ENCODE measurements at places on chromosomes 2 and 18.

DNA sequence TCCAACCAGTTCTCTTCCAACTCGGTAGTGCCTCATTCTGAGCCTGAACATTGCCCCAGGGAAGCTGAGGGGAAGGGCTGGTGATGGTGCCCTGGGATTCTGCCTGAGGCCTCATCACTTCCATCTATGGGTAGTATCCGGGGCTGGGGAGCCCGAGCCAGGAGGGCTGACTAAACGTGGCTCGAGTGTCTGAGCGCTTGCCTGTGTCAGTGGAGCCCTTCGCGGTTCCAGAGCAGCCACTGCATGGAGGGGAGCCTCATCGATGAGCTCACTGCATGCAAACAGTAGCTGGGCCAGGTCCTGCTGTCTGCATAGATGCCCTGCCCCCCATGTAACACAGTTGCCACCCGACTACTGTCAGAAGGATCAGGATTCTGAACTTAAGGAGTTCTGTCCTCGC is 129.3 kb downstream of the GLI2 start:
- no peak for DNase-seq

- no peak for DNase-seq
Observed at GRCh38 chr2:198053148-198053547, 248.8 kb downstream of the PLCL1 start.

- DNase-seq, result no peak
Observed at GRCh38 chr2:240247868-240248720, 107.6 kb upstream of the OTOS start.

- DNase-seq, result peak; percentile 60
Observed at GRCh38 chr2:85744741-85745601, 8.8 kb upstream of the ATOH8 start.

DNA sequence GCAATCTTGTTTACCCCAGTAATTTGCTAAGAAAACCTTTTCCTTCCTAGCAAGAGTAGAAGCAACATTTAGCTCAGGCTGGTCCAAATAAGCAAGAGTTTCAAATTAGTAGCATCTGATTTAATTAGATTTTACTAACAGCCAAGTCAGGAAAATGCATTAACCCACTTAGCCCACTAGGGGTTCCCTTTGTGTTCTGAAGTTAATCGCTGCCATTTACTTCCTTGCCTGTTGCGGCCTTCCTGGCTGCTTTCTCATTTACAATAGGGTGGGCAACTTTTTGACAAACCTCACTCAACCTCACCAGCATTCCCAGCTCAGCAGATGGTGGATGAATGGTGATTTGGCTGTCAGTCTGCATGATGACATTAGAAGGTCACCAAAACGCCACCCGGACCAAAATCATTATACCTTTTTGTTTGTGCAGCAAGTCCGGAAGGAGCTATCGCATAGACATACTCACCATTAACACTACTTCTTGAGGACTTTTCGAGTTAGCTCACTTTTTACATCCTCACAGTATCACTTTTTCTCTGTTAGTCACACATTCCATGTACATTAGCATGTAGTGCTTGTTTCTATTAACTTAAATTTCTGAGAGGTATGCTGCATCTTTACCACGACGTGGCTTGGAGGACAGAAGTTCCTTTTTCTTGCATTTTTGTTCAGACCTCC is 101.5 kb upstream of the SETBP1 start:
- DNase-seq, result no peak

DNA sequence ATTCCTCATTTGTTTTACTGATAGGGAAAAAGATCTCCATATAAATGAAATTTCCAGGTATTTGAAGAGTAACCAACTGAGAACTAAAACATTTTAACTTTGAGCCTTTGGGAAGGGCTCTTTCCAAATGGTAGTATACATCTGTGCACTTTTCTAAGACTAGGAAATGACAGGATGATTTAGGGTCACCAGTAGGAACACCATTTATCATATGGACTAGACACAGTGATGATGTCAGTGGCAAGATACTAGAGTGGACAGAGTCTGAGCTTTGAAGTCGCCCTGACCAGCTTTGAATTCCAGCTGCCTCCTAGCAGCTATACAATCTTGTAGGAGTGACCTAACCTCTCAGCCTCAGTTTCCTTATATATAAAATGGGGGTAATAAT is 56.4 kb downstream of the E2F6 start:
- DNase-seq, result no peak

DNA sequence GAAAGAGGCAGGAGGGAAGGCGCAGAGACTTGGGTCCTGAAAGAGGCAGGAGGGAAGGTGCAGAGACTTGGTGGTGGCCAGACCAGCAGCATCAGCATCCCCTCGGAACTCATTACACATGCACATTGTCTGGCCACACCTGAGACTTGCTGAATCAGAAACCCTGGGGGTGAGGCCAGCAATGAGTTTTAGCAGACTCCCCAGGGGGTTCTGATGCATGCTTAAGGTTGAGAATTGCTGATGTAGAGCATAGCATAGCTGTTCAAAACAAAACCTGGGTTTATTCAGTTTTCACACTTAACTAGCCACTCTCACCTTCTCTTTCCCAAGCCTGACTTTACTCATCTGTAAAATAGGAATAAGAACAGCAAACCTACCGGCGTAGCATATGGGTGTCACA is 122.9 kb downstream of the MRO start:
- no peak for DNase-seq
